GM23338 (cell line): ENCODE measurements at places on chromosomes 1 and 21. TPM values are rescaled to one million over a fixed set of nuclear protein-coding genes. Genes with fewer than 3 reads are reported as not detected.
A peak's percentile ranks its signal among the peaks of the same experiment; 100 is the strongest.

GRCh38 chr1:40224040-40224439 lies 23.7 kb upstream of the TMCO2 start:
- DNase-seq = no peak

DNA sequence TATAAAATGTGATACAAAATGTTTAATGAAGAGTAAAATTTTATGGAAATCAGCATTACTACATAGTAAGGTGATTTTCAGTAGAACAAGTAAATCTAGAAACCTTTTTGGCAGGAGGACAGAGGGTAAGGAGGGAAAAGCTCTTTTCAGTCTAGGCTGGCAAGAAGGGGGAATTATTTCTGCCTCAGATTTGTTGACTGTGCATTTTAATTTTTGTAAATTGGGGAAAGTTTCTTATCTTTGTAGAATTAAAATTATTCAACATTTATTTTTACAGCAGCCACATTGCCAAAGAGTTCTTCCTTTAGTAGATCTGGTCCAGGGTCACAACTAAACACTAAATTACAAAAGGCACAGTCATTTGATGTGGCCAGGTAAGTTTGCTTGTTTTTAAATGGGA lies 109.2 kb downstream of the ITSN1 start:
- DNase-seq = no peak

IRF6 gene
- 9.3 and 11.7 TPM in 2 replicates for total RNA-seq

- no peak for DNase-seq
Measured at GRCh38 chr1:6348511-6349191, 44.9 kb downstream of the ACOT7 start.

DNA sequence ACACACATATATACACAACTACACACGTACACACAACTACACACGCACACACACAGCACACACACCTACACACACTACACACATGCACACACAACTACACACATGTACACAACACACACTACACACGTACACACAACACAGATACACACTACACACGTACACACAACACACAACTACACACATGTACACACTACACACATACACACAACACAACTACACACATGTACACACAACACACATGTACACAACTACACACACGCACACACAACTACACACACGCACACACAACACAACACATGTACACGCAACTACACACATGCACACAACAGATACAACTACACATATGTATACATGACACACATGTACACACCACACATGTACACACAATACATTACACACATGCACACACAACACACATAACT lies 318.1 kb downstream of the CAMTA1 start:
- DNase-seq = no peak

GRCh38 chr1:228735871-228736586 lies 750 bp downstream of the RHOU start:
- DNase-seq = peak; percentile 74

KCNJ6 gene
- 0.27 and 0.52 TPM in 2 replicates for total RNA-seq
